GM23338 (cell line): ENCODE measurements at places on chromosomes 13 and 19. TPM values are rescaled to one million over a fixed set of nuclear protein-coding genes. Genes with fewer than 3 reads are reported as not detected.
A peak's percentile ranks its signal among the peaks of the same experiment; 100 is the strongest.

DNA sequence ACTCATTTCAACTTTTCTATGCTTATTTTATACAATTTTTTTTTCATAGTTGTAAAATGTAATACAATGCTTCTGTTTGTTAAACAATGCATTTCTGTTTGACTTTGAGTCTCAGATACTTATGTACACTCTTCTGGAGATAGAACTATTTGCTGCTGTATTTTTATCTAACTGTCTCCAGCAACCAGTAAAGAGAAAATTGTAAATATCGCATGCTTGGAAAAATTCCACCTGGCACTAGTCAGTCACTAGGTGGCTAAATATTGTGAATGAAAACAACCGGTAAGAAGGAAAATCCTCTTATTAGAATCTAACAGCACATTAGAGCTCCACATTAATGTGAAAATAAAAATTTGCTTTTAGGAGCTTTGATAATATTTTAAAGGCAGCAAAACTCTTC is 876.5 kb downstream of the PCDH9 start:
- DNase-seq = no peak

- peak; percentile 79 for DNase-seq
These were observed at the start of gene LYL1 for GRCh38 chr19:13102666-13103580. Gene LYL1, minus strand, starts transcription at chr19:13102858. Its CDS starts 1,687 bp downstream, at chr19:13101171.

DNA sequence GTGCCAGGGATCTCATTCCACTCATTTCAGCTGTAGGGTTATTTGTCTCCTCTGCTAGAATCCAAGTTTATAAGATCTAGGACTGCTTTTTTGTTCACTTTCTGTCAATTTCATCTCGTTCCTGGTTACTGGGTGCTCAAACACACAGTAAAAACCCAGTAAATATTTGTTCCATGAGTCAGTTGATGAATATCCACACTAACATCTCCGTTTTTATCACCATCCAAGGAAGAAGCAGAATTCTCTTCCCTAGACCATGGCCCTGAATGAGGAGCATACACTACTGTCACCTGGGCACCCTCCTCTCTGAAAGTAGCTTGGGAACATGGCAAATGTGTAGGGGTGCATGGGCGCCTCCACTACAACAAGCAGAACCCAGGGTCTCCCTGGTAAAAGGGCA is 390.8 kb downstream of the FOXO1 start:
- DNase-seq = no peak

- peak; percentile 96 for DNase-seq
These were observed 1.0 kb upstream of the UBE2M start for GRCh38 chr19:58559275-58560006.

DNA sequence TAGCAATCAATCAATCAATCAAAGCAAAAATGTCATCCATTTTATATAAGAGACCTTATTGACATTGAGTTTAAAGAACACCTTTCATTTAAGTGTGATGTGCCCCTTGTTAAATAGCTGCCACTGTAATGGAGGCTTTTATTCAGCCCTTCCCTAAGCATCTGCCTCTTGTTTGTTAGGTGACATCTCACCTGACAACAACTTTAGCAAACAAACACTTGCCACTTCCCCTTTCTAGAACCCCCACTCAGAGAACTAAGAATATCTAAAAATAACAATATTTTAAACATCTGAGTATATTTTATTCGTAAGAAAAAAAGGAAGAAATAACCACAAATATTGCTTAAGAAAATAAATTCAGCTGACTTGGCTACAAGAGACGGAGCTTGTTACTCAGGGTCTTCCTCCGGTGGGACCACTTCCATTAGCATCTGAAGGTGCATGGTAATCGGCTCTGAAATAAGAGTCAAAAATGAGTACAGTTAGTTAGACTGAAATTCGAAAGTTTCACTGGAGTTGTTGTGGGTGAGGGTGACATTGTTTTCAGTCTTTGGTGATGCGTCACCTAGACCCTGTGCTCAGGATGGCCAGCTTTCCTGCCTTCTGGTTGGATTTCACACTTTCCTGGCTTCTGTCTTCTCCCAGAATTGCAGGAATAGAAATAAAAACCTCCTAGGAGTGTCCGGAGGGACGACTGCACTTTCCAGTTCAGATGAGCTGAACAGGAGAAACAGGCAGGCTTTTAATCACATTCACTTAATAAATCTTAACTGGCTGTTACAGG is 39.1 kb downstream of the SLC7A9 start:
- DNase-seq = no peak

DNA sequence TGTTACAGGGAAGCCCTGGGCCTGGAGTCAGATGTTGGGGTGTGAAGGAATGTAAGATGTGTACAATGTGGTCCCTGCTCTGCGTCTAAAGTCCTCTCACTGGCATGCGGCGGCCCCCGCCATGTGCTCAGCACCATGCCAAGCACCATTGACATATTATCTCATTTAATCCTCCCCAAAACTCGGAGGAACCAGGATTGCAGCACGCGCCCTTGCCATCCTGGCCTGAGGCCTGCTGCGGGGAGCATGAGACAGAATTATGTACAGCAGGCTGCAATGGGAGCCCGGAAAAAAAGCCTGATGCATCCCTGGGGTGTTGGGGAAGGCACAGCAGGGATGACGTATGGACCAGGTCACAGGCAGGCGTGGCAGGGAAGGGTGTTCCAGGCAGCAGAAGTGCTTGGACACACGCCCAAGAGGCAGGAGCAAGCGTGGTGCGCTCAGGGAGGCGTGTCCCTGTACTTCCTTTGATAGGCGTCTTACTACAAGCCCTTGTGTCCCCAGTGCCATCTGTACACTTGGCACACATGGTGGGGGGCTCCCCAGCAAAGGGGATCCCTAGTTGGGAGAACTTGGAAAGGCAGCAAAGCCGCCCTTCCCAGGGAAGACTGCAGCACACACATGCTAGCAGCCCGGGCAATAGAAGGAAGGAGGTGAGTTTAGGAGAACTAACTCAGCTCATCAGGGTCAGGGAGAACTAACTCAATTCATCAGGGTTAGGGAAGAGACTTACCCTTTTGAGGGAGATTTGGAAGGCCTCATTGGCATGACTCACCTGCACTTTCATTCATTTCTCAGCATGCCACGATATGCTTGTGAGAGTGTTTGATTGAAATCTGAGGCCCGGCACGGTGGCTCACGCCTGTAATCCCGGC is 3.4 kb downstream of the EVI5L start:
- no peak for DNase-seq

- DNase-seq = no peak
These were observed 27.4 kb downstream of the INSR start for GRCh38 chr19:7266832-7267231.

DNA sequence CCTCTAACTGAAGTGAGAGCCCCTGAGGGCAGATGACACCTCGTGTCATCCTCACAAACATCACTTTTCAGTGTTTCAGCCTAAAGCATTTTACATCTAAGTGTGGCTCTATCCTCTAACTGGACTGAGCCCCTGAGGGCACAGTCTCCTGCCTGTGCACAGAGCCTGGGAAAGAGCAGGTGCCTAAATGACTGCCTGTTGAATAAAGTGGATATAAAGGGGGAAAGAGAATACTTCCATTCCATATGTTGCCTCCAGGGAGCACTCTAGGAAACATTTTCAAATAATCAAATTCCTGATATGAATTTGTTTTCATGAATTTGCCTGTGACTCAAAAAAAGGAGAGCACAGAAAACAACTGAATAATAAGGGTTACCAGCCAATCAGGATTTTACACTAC is 32.2 kb downstream of the CNMD start:
- DNase-seq = peak; percentile 27

- no peak for DNase-seq
These were observed 18.3 kb downstream of the ZNF527 start for GRCh38 chr19:37389234-37389633.

DNA sequence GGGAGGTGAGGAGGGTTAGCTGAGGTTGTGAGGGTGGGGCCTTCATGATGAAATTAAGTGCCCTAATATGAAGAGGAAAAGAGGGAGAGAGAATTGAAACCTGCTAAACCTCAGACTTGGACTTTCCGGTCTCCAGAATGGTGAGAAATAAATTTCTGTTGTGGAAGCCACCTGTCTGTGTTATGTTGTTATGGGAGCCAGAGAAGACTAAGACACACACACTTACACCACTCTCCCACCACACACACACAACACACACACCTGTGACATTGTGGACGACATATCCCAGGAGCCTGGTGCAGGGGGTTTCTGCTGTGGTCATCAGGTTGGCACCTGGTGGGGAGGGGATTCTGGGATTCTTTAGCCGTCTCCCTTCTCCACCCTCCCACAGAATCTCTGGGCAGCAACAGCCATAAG is 14.0 kb downstream of the KLK4 start:
- no peak for DNase-seq

DNA sequence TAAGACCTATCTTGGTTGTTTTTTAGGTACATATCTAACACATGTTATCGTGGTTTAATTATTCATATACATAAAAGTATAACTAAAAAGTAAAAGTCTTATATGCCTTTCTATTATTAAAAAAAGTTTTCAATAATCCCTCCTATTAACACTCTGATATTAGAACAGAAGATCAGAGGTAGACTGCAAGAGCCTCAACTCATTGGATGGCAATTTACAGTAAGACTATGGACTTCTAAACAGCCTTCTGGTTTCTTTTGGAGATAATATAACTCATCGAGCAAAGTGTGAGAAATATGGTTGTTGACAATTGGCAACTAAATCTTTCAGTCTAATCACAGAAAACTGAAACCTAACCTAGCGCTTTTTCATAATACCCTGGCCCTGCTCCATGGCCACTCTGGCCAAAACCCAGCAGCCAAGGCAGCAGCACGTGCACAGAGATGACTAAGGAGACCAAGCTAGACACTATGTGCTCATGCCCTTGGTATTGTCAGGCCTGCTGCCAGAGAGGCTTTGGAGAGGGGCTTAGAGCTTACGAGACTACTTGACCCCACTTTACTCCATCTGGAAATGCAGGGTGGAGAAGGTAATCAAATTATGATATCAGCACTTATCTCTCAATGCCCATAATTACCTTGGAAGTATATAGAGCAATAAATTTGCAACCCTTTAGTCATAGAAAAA is 40.6 kb upstream of the EEF1AKMT1 start:
- DNase-seq = no peak

GRCh38 chr19:50266896-50267295 is 62.3 kb downstream of the KCNC3 start:
- peak; percentile 96 for DNase-seq

DNA sequence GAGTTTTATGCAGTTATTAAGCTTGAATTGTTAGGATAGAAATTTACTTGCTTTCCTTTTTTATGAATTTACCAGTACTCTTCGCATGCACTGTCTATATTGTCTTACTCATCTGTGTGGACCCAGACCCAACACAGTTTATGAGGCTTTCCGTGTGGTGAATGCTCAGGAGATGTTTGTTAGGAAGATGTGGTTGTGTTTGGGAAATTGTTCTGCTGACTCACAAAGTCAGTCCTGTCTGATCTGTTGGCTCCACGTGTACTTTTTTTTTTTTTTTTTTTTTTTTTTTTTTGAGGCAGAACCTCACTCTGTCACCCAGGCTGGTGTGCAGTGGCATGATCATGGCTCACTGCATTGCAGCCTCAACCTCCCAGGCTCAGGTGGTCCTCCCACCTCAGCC is 532.5 kb downstream of the LMO7 start:
- no peak for DNase-seq

The GIPR gene
- 1.2 and 1.4 TPM in 2 replicates for polyA plus RNA-seq

The OLFM4 gene
- not detected in 2 replicates for polyA plus RNA-seq

The TMC4 gene
- polyA plus RNA-seq = 7.8 and 8.2 TPM in 2 replicates
